CD4-positive, alpha-beta memory T cell (primary cell): ENCODE measurements at places on chromosomes 12 and 14. TPM values are rescaled to one million over a fixed set of nuclear protein-coding genes. Genes with fewer than 3 reads are reported as not detected.

Gene CD69
- 1,121 TPM for polyA plus RNA-seq

Gene IFNG-AS1
- 11.3 TPM for polyA plus RNA-seq

Gene PLXNC1
- 8.3 TPM for polyA plus RNA-seq

Gene FOXA1
- not detected for polyA plus RNA-seq

Gene AMHR2
- polyA plus RNA-seq = not detected

Gene FOXG1
- not detected for polyA plus RNA-seq

Gene OR4E2
- not detected for polyA plus RNA-seq

Gene DAAM1
- 14.5 TPM for polyA plus RNA-seq

Gene DDX23
- polyA plus RNA-seq = 14.3 TPM

Gene KCNC2
- polyA plus RNA-seq = not detected

Gene WSCD2
- not detected for polyA plus RNA-seq

Gene PSMD9
- 93.2 TPM for polyA plus RNA-seq

Gene KRT6B
- not detected for polyA plus RNA-seq

Gene ETFBKMT
- polyA plus RNA-seq = 1.3 TPM

Gene TBC1D30
- not detected for polyA plus RNA-seq

Gene GPR137C
- polyA plus RNA-seq = not detected

Gene HOXC11
- not detected for polyA plus RNA-seq
